ENCODE measurements at places on chromosomes 7 and 10.

GRCh38 chr10:97336446-97336845 is 1.9 kb upstream of the FRAT2 start:
- DNase-seq: no peak

DNA sequence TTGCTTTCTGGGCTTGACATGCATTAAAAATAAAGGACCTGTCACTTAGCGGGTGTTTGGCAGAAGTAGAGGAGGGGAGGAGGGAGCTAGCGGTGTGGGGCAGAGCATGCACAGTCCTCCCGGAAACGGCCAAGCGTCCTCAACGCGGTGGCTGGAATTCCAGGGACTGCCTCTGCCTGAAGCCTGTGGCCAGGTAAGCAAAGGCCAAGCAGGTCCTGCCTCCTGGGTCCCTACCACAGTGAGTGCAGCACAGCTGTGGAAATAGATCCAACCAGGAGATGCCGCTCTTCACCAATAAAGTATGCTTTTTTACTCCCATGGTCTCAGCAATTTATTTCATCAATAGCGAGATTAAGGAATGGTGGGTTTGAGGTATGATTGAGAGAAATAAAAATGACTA is 323.4 kb downstream of the WDR37 start:
- DNase-seq: no peak

DNA sequence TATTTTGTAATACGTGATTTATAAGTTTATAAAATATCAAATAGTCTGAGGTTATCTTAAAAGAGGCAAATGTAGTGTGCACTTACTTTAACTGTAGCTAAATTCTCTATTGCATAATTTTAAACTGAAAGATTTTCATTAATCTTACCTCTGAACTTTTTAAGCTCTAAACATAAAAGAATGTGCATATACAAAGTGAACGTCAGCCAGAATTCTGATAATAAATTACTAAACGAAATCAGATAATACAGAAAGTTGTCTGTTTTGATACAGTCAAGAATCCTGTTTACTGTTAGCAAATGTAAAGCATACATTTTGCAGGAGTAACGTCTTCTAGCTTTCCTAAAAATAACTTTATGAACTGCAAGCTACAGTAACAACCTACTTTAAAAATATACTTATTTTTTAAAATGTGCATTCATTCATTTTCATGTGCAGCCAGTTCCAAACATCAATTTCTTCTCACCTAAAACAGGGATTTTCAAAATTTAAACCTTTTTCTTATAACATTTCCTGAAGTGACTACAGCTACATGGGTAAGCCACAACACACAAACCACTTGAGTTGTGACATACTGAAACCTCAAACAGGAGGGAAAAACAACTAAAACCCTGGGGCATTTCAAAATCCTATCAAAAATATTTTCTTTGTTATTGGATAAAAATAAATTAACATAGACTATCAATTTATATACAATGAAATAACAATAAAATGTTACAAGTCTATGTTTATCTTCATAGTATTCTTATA is 92.7 kb downstream of the RNLS start:
- no peak for DNase-seq

DNA sequence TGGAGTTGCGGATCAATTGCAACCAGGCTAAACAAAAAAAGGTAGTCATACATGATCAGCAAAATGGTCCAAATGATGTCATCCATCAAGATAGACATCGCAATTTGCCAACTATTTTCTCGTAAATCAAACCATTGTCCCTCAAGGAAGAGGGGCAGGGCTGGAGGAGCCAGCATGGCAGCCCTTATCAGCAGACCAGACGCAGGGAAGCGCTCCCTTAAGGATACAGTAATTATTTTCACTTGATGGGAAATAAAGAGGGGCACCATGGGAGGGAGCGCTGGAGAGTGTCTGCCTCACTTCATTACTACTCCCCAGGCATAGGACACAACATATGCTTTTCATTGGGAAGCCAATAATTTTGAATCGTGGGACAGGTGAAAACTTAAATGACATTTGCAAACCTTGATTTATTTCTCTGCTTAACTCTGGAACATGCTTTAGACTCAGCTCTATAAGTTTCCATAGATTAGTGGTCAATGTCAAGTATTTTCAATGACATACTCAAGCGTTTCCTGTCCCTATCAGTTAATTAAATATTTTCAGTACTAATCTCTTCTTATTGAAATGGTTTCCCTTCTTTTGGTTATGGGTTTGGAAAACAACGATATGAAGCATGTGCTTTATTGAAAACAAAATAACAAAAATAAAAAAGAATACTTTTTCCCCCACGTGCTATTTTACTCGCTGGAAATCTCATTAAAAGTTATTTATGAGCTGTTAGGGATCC is 202.4 kb upstream of the HABP2 start:
- DNase-seq: no peak

- no peak for DNase-seq
These were observed 817.9 kb downstream of the DNAJB9 start for GRCh38 chr7:109387530-109387929.

DNA sequence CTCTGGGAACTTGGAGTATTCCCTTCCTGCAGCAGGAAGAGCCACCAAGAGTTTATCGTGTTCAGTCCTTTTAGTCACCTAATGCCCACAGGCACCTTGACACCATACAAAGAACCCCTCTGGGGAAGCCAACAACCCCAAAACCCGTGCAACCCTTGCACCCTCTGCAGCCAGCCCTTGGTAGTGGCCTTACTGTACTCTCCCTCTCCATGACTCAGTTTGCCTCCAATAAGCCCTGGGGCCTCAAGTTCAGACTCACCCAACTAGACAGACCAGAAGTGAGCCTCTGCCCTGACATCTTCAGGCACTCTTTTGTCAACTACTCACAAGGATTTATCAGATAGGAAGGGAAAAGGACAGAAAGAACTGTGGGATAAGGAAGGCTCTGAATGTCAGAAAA is 30.9 kb downstream of the KCNMA1 start:
- DNase-seq: no peak

DNA sequence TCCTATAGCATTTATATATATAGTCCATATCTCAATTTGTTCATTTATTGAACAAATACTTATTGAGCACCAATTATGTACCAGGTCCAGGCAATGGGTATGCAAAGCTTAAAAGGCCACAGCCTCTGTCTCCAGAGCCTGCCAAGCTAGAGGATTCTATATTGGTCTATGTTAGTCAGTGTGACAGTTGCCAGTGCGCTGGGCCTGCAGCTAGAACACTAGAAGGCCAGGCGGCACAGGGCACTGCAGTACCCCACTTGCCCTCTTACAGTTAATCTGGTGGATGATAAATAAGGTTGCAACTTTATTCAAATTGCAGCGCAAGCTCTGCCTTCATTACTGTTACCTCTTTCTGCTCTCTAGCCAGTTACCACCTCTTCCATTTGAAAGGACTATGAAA is 68.8 kb downstream of the PPP1R3C start:
- DNase-seq: no peak
